Stimulated activated CD8-positive, alpha-beta memory T cell treated with anti-CD3 and anti-CD28 coated beads, Interleukin-2, amount 100 ng/mL, for 48 hours (primary cell): ENCODE measurements at places on chromosomes 12 and 14.

- DNase-seq, result no peak
Observed at GRCh38 chr12:93979189-93979588, 169.2 kb upstream of the PLXNC1 start.

- no peak for DNase-seq
Observed at GRCh38 chr12:83082690-83083276, 396.1 kb downstream of the TMTC2 start.

- no peak for DNase-seq
Observed at GRCh38 chr12:127179176-127179575, 1087.8 kb upstream of the TMEM132C start.

DNA sequence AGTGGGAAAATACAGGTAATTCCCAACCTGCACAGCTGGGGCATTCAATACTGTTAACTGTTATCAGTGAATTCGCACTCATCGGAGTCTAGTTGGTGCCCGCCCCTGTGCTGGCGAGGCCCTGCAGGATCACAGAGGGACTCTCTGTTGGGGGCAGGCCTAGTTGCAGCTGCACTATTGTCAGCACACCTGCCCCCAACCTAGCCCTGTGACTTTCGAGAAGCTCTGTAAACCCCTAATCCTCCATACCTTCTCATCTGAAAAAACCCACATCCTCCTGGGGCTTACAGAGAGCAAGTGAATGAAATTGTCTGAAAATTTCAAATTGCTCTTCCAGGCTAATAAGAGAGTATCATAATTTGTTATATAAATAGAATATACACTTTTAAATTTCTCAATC lies 132.2 kb upstream of the NUDT4 start:
- peak; percentile 6 for DNase-seq

DNA sequence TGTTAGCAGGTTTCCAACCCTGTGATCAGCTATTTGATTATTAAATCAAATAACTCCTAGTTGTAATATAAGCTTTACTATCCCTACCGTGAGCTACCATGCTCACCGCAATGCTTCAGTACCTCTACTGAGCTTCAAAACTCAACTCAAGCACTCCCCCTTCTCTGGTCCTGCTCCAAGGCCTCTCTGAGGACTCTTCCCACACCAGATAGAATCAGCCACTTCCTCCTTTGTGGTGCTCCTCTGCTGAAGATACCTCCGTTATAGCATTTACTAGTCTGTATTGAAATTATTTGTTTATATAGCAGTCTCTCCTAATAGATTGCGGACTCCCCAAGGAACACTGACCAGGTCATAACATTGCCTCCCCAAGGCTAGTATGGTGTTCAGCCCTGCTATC lies 17.5 kb downstream of the AREL1 start:
- DNase-seq, result no peak
